ENCODE measurements at places on chromosomes 13 and 19. TPM values are rescaled to one million over a fixed set of nuclear protein-coding genes. Genes with fewer than 3 reads are reported as not detected.

The ZNF730 gene
- total RNA-seq: 0.74 TPM

The CATSPERD gene
- 8.2 TPM for total RNA-seq

DNA sequence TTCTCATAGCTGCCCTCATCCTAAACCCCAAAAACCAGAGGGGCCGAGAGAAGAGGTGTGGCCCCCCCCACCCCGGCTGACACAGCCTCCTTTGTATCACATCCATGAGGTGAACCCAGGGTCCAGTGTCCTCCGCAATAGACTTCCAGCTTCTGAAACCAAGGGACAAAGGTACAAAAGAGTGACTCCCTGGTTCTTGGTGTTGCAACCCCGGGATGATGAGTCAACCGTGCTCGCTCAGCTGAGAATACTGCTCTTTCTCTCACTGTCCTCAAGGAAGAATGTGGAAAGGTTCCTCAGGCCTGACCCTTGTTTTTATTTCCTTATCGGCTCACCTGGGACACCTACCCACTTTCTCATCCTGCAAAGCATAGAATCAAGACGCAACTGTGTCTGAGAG lies 5.5 kb downstream of the SLC15A1 start:
- no peak overlapping the region for H3K4me3 ChIP-seq
- H3K27me3 ChIP-seq: peaks cover 13% of the 10 kb centered on the region
- no peaks in the 10 kb centered on the region for H3K36me3 ChIP-seq
- no peak for DNase-seq
- no peak overlapping the region for H3K27ac ChIP-seq
- no peaks in the 10 kb centered on the region for H3K4me1 ChIP-seq

DNA sequence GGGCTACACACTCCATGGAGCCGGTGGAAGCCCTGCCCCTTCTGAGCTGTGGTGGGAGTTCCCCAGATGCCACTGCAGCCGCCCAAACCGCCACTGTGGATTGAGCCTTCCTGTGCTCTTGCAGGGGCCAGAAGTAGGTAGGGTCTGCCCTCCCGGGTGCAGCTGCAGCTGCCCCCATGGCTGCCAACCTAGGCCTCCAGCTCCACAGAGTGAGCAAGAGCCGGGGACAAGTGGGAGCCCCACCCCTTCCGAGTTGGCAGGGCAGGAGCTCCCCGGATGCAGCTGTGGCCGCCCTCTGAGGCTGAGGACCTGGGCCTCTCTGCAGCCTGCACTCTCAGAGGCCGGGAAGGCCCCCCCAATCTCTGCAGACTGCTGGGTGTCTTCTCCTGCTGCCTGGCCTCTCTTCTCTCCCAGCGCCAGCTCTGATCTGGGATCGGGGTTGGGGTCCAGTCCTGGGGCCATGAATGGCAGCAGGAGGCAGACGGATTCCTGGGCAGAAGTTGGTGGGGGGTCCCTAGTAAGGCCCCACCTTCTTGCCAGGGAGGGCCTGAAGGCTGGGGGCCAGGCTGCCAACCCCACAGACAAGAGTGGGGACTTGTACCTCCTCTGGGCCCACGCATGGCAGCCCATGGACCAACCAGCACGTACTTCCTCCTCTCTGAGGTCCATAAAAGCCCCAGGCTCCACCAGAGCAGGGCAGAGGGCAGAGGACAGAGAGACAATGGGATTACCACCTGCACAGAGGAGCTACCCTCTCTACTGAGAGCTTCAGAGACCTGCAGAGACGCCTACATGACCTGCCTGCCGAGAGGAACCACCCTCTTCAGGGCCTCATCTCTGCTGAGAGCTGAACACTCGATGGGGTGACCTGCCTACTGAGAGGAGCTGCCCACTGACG lies 28.9 kb downstream of the AP2S1 start:
- no peak overlapping the region for H3K27ac ChIP-seq
- H3K36me3 ChIP-seq: no peaks in the 10 kb centered on the region

DNA sequence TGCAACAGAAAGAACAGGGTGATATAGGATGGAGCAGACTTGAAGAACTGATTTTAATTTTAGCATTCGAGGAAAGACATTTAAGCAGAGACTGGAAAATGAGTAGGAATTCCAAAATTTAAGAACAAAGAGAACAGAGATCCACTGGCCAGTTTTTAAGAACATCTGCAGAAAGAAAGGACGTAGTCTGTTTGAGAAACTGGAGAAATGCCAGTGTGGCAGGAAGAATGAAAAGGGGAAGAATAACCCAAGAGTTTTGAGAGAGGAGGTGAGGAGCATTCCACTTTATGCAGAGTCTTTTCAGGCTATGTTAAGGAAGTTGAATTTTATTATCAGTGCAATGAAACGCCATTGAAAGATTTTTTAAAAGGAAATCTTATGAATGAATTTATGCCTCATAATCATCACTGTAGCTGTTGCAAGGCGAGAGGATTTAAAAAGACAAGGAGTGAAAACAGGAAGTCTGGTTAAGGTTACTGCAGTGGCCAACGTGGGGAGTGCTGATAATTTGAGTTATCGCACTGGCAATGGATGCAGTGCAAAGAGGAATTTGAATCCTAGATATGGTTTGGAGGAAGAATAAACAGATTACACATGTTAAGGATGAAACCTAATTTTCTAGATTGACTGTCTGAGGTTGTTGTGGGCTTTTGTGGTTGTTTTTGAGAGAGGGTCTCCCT lies 253.8 kb downstream of the DACH1 start:
- H3K27ac ChIP-seq: no peak overlapping the region
- H3K27me3 ChIP-seq: no peaks in the 10 kb centered on the region
- H3K4me3 ChIP-seq: no peak overlapping the region
- no peak for DNase-seq
- H3K36me3 ChIP-seq: no peaks in the 10 kb centered on the region

DNA sequence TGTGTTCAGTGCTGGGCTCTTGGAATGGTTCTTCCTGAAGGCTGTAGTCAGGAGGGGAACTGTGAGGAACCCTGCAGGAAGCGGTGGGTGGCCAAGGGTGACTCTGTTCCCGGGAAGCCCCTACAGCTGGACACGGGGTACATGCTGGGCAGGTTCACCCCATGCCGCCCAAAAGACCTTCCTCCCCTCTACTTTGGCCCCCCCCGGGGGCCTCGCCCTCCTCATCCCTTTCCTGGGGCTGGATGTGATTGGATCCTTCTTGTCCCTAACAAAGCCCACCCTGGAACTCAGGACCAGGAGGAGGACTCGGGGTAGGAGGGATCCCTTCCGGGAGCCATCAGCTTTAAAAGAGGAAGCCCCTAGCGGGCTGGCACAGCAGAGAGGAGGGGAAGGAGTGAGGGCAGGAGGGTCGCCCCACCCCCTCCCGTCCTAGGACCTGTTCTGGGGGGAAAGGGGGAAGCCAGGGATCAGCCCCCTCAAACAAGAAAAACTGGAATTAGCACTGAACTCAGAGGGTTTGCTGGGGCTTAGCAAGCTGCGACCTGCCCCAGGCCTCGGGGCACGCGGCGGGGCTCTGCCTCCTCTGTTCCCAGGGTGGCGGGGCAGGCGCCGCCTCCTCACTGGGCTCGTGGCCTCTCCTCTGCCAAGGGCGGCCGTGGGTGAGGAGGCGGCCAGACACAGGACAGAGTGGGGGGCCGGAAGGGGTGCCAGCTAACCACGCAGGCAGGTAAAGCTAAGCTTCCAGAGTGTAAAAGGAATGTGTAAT lies 4.0 kb downstream of the CEBPA start:
- H3K4me1 ChIP-seq: peaks cover 37% of the 10 kb centered on the region
- DNase-seq: peak; percentile 28
- H3K27ac ChIP-seq: peak overlapping the region; percentile 80
- H3K27me3 ChIP-seq: peaks cover 6% of the 10 kb centered on the region
- no peak overlapping the region for H3K4me3 ChIP-seq

DNA sequence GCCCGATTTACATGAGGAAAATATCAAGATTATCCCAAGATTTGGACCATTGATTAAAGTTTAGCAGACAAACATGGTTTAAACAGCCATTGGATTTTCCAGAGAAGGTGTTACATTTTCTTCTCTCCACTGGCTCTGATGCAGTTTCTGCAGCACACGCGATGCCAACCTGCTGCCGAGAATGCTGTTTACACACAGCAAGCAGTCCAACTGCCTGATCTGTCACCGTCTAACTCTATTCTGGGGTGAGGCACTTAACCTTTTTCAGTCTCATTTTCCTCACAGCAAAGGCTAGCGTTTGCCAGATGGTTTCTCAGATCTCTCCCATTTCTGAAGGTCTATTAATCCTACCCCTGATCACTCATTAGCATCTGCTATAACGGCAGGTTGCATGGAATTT lies 763.5 kb upstream of the GPC6 start:
- H3K36me3 ChIP-seq: no peaks in the 10 kb centered on the region
- no peaks in the 10 kb centered on the region for H3K27me3 ChIP-seq
- no peaks in the 10 kb centered on the region for H3K4me1 ChIP-seq
- no peak overlapping the region for H3K27ac ChIP-seq

GRCh38 chr19:4830768-4831265 lies 695 bp downstream of the TICAM1 start:
- H3K27ac ChIP-seq: peak overlapping the region; percentile 76
- H3K27me3 ChIP-seq: no peaks in the 10 kb centered on the region
- peak overlapping the region; percentile 89 for H3K4me3 ChIP-seq
- H3K4me1 ChIP-seq: no peaks in the 10 kb centered on the region

DNA sequence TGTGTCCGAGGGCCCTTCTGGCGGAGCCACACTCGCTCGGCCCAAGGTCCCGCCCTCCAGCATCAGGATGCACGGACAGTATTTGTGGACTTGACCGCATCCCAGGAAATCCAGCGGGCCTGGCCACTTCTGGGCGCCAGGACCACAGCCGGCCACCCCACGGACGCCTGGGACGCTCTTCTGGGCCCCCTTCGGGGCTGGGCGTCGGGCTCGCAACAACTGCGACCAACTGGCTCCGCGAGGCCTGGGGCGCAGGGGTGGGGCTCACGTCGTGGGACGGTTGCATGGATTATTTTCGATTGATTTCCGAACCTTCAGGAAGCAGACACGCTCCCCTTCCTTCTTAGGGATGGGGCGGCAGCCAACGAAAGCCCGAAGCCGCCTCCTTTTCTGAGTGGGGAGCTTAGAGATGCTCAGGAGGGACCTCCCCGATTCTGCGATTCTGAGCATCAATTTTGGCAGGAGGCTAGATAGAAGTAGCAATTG lies 521 bp upstream of the NUP58 start:
- peaks cover 5% of the 10 kb centered on the region for H3K36me3 ChIP-seq
- H3K27ac ChIP-seq: peak overlapping the region; percentile 76
- peak overlapping the region; percentile 76 for H3K4me3 ChIP-seq
- peaks cover 4% of the 10 kb centered on the region for H3K4me1 ChIP-seq
- H3K27me3 ChIP-seq: peaks cover 4% of the 10 kb centered on the region

Measured in lung (tissue), 17 donors.